ENCODE measurements at places on chromosomes 16 and 17.

- no peak for DNase-seq
Observed at GRCh38 chr16:57509231-57509923, 23.1 kb upstream of the DOK4 start.

- no peak for DNase-seq
Observed at GRCh38 chr17:78432226-78433012, 54.0 kb downstream of the PGS1 start.

- DNase-seq, result no peak
Observed at GRCh38 chr17:64095144-64095882, 34.6 kb downstream of the ERN1 start.

DNA sequence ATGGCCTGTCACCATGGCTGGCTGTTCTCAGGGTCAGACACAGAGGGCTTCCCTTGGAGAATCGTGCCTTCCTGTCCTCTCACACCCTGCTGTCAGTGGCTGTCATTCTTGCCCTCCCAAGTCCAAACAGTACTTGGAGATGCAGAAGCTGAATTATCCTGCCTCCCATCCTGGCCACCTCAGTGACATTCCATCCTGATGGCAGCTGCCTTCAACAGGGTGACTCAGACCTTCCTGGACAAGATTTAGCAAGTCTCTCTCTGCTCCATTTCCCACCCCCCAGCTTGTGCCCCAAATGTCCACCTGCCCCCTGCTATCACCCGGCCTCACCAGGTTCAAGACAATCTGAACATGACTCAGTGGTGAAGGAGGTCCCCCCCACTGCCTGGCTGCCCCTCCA lies 4.8 kb upstream of the KRT36 start:
- DNase-seq, result no peak

DNA sequence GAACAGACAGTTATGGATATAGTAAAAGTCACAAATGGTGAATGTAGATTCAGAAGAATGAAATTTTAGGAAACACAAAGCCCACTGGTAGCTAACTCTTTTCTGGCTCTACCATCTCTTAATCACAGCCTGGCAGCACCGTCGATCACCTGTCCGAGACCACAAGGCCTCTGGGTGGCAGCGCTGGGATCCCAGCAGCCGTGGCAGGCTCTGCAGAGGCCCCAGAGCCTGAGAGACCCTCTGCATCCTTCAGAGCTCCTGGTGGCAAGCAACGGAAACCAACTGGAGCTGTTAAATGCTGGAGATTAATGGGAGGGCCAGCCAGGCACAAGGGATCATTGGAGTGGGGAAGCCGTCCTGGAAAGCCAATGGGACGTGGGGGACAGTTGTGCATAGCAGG lies 26.3 kb downstream of the LAT start:
- DNase-seq, result no peak

GRCh38 chr16:82470620-82471152 lies 156.1 kb upstream of the CDH13 start:
- no peak for DNase-seq

GRCh38 chr17:13426991-13427390 lies 174.7 kb downstream of the HS3ST3A1 start:
- no peak for DNase-seq

- DNase-seq, result no peak
Observed at GRCh38 chr16:3038896-3039295, 2.2 kb upstream of the BICDL2 start.
